ENCODE measurements at places on chromosomes 6 and 20.
A peak's percentile ranks its signal among the peaks of the same experiment; 100 is the strongest.

GRCh38 chr6:760982-761955 lies 68.3 kb upstream of the EXOC2 start:
- no peak for DNase-seq
- H3K4me1 ChIP-seq = peaks cover 2% of the 10 kb centered on the region
- H3K27me3 ChIP-seq = peaks cover 2% of the 10 kb centered on the region
- no peaks in the 10 kb centered on the region for H3K36me3 ChIP-seq

- H3K36me3 ChIP-seq = no peaks in the 10 kb centered on the region
- no peaks in the 10 kb centered on the region for H3K27me3 ChIP-seq
- H3K4me3 ChIP-seq = no peak overlapping the region
Observed at GRCh38 chr20:38120625-38120988, 44.5 kb downstream of the TGM2 start.

- H3K27ac ChIP-seq = no peak overlapping the region
- no peak overlapping the region for H3K4me3 ChIP-seq
- no peak for DNase-seq
- H3K27me3 ChIP-seq = peaks cover 7% of the 10 kb centered on the region
- H3K4me1 ChIP-seq = no peaks in the 10 kb centered on the region
- peaks cover 4% of the 10 kb centered on the region for H3K36me3 ChIP-seq
Observed at GRCh38 chr20:33030076-33030475, 1.4 kb upstream of the BPIFB6 start.

- H3K4me1 ChIP-seq = peaks cover 14% of the 10 kb centered on the region
- H3K36me3 ChIP-seq = peaks cover 16% of the 10 kb centered on the region
- H3K27me3 ChIP-seq = peaks cover 1% of the 10 kb centered on the region
Observed at GRCh38 chr20:35054814-35055213, 37.8 kb downstream of the TRPC4AP start.

- H3K4me1 ChIP-seq = peaks cover 35% of the 10 kb centered on the region
- H3K27me3 ChIP-seq = peaks cover 15% of the 10 kb centered on the region
- no peak for DNase-seq
- H3K27ac ChIP-seq = peak overlapping the region; percentile 100
Observed at GRCh38 chr6:2990932-2991506, 8.7 kb upstream of the NQO2 start.

- no peak for DNase-seq
- H3K27ac ChIP-seq = no peak overlapping the region
- no peaks in the 10 kb centered on the region for H3K27me3 ChIP-seq
- no peaks in the 10 kb centered on the region for H3K4me1 ChIP-seq
Observed at GRCh38 chr6:133341607-133342158, 100.5 kb downstream of the EYA4 start.

- peaks cover 15% of the 10 kb centered on the region for H3K4me1 ChIP-seq
- DNase-seq = no peak
- H3K27me3 ChIP-seq = peaks cover 4% of the 10 kb centered on the region
- H3K36me3 ChIP-seq = no peaks in the 10 kb centered on the region
- H3K27ac ChIP-seq = no peak overlapping the region
Observed at GRCh38 chr6:39790772-39791171, 1.4 kb upstream of the DAAM2 start.

- no peak overlapping the region for H3K4me3 ChIP-seq
- no peak for DNase-seq
- no peaks in the 10 kb centered on the region for H3K36me3 ChIP-seq
- no peaks in the 10 kb centered on the region for H3K4me1 ChIP-seq
- no peaks in the 10 kb centered on the region for H3K27me3 ChIP-seq
- no peak overlapping the region for H3K27ac ChIP-seq
Observed at GRCh38 chr20:6818033-6818808, 50.7 kb downstream of the BMP2 start.

DNA sequence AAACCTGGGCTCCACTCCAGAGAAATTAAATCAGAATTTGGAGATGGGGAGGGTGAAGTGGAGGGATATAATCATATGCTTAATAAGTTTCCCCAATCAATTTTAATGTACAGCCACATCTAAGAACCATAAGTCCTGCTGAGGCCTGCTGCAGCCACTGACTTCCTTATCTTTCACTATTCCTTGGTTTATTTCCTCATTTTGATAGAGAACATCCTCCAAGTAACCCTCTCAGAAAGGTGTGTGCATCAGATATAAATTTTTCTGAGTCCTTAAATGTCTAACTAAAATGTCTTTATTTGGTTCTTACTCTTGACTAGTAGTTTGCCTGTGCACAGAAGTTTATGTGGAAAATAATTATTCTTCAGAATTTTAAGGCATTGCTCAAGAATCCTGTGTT lies 23.7 kb upstream of the SIRT5 start:
- H3K27ac ChIP-seq = no peak overlapping the region
- no peak for DNase-seq
- H3K36me3 ChIP-seq = no peaks in the 10 kb centered on the region
- H3K4me3 ChIP-seq = no peak overlapping the region
- H3K4me1 ChIP-seq = peaks cover 20% of the 10 kb centered on the region

Data from endothelial cell (in vitro differentiated cells).